ENCODE measurements at places on chromosomes 12 and 14.
A peak's percentile ranks its signal among the peaks of the same experiment; 100 is the strongest.

GRCh38 chr12:102797528-102797927, 119.5 kb downstream of the PAH start:
- DNase-seq: no peak

GRCh38 chr14:49212721-49213120, 373.5 kb downstream of the RPS29 start:
- DNase-seq: no peak

- DNase-seq: no peak
These were observed 6.5 kb upstream of the PRR4 start for GRCh38 chr12:10855807-10856206.

DNA sequence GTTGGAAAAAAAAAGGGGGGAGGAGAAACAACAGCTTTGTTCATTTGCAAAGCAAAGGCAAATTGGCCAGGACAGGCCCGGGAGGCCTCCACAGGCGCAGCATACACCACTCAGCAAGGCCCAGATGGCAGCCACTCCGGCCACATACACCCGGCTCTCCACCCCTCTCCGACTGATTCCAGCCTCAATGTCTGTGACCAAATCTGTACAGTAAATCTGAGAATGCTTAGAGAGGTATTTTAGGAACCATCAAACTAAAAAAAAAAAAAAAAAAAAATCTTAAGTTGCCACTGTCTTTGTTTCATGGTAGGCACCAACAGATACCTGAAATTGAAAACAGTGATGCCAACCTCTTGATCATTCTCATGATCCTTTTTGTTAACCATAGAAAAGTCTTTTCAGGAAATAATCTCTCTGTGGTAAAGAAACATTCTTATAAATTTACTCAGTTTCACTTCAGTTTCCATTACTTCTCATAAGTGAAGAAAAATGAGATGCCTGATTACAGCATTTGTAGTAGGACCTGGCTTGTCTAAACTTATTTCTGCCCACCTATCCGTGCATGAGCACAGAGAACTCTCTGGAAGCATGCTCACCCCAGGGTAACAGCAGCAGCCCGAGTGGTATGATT, 20.2 kb downstream of the VPS37B start:
- DNase-seq: no peak

GRCh38 chr12:125841332-125841731, 776.1 kb downstream of the AACS start:
- DNase-seq: no peak

- DNase-seq: no peak
These were observed 73.8 kb downstream of the PRKCH start for GRCh38 chr14:61395115-61395725.

- no peak for DNase-seq
These were observed 85.1 kb upstream of the AMIGO2 start for GRCh38 chr12:47164724-47165439.

DNA sequence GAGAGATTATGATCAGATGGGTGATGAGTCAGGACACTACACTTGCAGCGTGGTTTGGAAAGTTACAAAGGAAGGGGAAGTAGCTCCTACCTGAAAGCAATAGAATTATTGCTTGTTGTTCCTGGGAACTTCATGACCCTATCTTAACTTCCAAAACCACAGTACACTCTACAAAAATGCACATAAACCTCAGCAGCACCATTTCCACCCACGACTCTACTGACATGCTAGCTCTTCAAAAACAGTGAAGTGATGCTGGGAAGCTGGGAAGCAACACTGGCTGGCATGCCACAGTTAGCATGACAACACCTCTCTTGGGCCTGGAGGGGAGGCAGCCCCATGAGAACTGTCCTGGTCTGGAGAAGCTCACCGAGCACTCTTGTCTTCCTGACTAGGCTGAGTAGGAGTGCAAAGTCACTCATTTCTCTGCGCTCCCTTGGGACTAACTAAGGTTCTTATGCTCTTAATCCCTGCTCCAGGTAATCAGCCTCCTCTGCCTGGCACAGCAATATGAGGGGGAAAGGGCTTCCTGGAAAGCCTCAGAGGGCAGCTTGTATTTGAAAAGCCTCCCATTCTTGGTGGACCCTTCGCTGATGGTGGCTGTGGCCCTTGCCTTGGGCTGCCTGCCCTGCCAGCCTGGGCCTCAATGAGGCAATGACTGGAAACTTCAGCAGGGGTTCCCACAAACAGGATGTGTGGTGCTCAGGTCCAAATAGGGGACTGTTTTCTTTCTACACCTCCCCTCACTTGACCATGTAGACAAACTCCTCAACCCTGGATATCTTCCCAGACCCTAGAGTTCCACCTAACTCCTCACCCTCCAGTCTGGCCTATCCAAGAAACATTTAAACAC, 1.2 kb downstream of the KRT3 start:
- no peak for DNase-seq

DNA sequence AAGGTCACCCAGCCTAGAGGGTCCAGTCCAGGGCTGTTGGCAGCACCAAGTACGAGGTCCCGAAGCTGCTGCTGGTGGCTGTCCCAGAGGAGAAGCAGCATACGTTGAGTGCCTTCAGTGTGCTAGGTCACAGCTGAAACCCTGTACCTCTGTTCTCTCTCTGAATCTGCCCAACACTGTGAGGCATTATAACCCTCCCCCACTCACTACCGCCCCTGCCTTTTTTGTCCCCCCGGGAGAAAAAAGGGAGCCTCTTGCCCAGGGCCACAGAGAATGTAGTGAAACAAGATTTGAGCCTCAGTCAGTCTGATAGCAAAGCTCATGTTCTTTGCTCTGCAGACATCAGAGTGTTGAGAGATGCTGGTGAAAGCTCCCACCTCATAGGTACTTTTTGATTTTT, 53.4 kb downstream of the PPP2R5C start:
- DNase-seq: peak; percentile 32

DNA sequence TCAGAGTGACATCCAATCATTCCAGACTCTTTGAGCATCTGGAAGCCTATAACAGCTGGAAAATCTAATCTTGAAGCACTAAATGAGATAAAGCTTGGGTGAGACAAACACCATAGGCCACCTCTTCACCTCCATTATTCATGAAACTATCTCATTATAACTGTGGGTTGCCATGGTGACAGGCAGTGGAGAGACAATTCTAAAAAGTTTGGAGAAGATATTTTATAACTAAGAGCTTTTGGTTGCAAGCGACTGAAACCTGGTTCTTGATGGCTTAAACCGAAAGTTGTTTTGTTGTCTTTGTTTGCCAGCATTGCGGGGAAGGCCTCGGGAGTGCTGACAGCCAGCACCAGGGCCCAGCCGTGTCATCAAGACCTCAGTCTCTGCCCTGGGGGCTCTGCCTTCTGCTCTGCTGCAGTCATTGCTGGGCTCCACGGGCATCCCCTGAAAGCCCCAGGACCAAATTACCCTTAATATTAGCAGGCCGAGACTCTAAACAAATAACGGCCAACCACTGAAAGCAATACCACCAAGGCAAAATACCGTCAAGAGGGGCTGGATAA, 353.6 kb upstream of the SFSWAP start:
- no peak for DNase-seq

GRCh38 chr12:42180990-42181596, 36.4 kb upstream of the GXYLT1 start:
- DNase-seq: no peak

- no peak for DNase-seq
These were observed 1.1 kb downstream of the KITLG start for GRCh38 chr12:88579161-88579517.

DNA sequence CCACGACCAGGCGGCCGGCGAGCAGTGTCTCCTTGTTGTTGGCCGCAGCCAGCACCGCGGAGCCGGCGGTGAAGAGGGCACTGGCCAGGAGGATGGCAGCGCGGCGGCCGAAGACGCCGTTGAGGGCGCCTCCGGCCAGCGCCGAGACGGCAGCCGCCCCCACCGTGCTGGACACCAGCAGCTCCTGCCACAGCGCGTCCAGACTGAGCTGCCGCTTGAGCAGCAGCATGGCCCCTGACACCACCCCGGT, 691 bp downstream of the SLC2A13 start:
- no peak for DNase-seq

- no peak for DNase-seq
These were observed 40.0 kb downstream of the TSPAN9 start for GRCh38 chr12:3117144-3117581.

DNA sequence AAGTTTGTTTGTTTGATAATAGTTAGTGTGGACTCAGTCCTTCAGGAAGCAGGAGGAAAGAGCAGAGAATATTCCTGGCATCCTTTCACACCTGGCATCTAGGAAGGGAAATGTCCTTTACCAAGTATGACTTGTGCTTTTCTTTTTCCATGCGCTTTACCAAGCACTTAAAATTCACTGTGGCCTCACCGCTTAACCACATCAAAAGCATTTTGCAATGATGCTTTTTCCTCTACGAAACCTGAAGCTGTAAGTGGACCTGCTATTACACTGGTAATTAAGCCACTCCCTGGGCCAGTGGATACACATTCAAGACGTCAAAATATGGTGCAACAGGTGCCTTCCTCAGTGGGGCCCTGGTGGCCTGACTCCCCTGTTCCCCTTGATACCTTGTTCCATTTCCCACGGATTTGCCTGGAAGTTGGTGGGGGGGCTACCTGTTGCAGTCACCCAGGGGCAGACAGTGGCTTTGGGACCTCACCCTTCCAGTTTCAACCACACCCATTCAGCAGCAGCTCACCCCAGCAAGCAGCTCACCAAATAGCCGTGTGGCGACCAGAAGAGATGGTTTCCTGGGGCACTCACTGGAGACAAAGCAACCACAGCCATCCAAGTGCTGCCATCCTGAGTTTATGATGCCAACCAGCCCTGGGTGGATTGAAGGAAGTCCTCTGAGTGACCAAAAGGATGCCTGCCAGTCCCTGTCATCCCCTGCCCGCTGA, 14.2 kb upstream of the FZD10 start:
- DNase-seq: no peak

DNA sequence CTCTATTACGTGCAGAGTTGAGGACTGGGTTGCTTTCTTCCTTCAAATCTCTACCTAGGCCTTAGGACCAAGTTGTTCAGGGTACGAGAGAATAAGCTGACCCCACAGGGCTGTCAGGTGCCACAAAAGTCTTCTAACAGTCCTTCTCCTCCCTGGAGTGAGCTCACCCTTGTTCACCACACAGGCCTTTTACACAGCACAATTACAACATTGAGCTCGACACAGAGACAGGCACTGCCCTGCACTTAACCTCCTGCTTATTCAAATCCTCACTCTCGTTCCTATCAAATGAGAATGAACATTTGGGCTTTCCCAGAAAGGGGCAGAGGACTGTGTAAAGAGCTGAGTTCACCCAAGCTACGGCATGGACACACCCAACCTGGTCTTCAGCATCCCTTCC, 2.4 kb downstream of the GALNT6 start:
- no peak for DNase-seq

DNA sequence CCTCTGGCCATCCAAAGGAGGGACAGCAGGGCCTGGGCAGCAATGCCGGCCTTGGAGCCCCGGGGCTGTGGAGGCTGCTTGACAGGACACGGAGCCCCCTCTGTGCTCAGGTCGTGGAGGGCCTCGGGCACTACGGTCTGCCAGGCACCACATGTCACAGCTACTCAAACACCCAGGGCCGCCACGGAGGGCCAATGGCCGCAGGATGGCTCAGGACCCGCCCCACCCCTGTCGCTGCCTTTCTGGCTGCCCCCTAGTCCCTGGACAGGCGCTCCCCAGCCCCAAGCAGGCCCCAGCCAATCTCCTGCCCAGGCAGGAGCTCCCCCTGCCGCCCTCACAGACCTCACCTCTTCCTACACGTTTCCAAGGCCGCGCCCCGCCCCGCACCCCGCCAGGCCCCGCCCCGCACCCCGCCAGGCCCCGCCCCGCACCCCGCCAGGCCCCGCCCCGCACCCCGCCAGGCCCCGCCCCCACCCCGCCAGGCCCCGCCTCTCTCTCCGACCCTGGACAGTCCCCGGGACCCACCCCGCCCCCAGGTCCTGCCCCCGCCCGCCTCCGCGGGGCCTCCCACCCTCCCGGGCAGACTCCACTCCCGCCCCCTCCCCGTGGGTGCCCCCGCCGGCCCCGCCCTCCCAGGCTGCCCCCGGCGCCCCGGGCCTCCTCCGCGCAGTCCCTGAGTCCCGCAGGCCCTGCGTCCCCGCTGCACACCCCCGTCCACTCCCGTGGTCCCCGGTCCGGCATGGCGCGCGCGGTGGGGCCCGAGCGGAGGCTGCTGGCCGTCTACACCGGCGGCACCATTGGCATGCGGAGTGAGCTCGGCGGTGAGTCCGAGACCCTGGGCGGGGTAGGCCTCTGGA, at the start of gene ASPG:
Gene ASPG, plus strand, starts transcription at position 669 of the 857 bp plus-strand sequence. Its CDS starts 71 bp downstream, at position 740.
- no peak for DNase-seq

GRCh38 chr14:97713023-97713422, 915.8 kb downstream of the VRK1 start:
- peak; percentile 41 for DNase-seq

DNA sequence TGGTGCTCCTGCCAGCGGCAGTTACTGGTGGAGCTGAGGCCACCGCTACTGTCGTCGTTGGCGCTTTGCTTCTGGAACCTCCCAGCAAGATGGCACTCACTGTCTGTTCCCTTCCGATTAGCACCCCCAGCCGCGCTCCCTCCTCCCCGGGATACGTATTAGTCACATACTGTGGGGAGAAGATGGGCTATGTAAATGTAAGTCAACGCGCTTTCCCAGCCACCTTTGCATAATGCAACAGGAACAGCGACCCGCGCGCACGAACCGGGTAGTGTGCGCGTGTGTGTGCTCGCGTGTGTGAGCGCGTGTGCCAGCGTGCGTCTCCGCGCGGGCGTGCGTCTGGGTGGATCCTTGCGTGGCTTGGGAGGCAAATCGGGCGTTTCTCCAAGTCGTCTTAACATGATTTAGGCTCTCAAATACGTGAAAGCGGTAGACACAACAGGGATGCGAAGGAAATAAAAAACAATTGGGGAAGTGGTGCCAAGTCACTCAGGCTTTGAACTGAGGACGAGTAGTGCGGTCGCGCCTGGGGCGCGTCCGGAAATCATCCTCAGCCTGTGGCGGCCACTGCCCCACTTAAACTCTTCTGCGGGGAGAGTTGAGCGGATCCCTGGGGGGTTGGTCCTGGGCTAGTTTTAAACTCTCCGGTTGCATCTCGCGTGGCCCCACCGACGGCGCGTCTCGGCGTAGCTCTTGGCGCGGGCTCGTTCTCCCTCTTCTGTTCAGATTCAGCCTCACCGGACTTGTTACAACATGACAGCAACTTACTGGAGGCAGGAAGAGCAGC, 1.8 kb downstream of the FLRT2 start:
- DNase-seq: no peak

- DNase-seq: peak; percentile 51
These were observed 411 bp downstream of the BTBD7 start for GRCh38 chr14:93332397-93332852.

DNA sequence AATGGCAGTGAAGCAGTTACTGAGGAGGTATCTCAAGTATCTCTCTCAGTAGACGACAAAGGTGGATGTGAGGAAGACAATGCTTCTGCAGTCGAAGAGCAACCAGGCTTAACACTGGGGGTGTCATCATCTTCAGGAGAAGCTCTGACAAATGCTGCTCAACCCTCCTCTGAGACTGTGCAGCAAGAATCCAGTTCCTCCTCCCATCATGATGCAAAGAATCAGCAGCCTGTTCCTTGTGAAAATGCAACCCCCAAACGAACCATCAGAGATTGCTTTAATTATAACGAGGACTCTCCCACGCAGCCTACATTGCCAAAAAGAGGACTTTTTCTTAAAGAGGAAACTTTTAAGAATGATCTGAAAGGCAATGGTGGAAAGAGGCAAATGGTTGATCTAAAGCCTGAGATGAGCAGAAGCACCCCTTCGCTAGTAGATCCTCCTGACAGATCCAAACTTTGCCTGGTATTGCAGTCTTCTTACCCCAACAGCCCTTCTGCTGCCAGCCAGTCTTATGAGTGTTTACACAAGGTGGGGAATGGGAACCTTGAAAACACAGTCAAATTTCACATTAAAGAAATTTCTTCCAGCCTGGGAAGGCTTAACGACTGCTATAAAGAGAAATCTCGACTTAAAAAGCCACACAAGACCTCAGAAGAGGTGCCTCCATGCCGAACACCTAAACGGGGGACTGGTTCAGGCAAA, 216.6 kb downstream of the AKAP6 start:
- DNase-seq: no peak

Measured in T-helper 2 cell treated with Interferon-gamma antibody and Interleukin-4, amounts not matched to agents 5 μg/mL and 100 μg/mL, for 36 hours (primary cell).